ENCODE measurements at places on chromosomes 5 and 9.

DNA sequence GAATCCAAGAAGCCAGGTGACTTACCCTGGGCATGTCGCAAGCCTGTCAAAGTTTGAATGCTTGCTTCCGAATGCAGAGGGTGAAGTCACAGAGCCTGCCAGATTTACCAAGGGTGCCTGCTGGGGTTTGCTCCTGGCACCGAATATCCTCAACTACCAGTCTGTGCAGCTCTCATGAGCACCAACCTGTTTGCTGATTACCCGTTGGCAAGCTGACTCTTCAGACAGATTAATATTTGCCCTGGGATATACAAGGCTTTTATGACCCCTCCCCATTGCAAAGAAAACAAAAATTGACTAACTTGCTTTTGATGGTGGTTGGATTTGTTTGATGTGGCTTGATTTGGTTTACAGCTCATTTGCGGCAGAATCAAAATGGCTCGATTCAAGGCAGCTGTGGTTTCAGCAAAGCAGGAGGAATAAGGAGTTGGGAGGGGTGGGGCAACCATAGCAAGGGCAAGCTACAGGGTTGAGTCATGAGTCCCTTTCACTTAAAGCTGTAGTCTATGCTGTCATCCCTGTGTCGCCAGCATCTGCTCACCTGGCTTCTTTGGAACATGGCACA is 82.3 kb upstream of the AGXT2 start:
- no peak overlapping the region for H3K4me3 ChIP-seq
- DNase-seq, result peak; percentile 75
- peak overlapping the region; percentile 17 for H3K27ac ChIP-seq
- no peaks in the 10 kb centered on the region for H3K36me3 ChIP-seq
- H3K4me1 ChIP-seq, result no peaks in the 10 kb centered on the region

DNA sequence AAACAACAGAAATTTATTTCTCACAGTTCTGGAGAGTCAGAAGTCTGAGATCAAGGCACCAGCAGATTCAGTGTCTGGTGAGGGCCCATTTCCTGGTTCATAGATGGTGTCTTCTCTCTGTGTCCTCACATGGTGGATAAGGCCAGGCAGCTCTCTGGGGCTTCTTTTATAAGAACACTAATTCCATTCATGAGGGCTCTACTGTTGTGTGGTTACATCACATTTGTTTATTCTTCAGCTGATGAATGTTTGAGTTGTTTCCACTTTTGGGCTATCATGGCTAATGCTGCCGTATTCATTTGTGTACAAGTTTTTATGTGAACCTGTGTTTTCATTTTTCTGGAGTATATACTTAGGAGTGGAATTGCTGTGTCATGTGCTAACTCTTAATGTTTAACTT is 35.2 kb downstream of the DDX4 start:
- no peak for DNase-seq
- no peak overlapping the region for H3K27ac ChIP-seq
- no peak overlapping the region for H3K4me3 ChIP-seq
- no peaks in the 10 kb centered on the region for H3K27me3 ChIP-seq

DNA sequence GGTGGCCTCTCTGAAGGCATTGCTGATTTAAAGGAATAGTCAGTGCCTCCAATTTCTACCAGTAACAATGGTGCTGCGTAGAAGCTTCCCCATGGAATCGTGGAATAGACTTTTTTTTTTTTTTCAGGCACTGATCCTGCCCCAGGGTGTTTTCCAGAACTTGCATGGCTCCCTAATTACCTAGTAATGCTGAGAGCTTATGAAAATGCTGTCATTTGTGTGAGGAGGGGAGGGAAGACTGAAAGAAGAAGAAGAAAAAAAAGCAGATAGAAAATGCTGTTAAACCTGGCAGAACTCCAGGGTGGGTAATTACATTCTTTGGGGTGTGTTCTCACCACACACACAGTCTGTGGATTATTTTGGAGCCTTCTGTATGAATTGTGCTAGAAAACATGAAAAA is 4.8 kb upstream of the GRIA1 start:
- H3K27me3 ChIP-seq, result no peaks in the 10 kb centered on the region
- no peak overlapping the region for H3K4me3 ChIP-seq
- DNase-seq, result no peak
- no peaks in the 10 kb centered on the region for H3K4me1 ChIP-seq
- no peaks in the 10 kb centered on the region for H3K36me3 ChIP-seq
- H3K27ac ChIP-seq, result no peak overlapping the region

GRCh38 chr5:31392061-31392460 is 139.8 kb downstream of the DROSHA start:
- H3K27ac ChIP-seq, result no peak overlapping the region
- no peaks in the 10 kb centered on the region for H3K36me3 ChIP-seq
- H3K4me1 ChIP-seq, result no peaks in the 10 kb centered on the region
- H3K27me3 ChIP-seq, result no peaks in the 10 kb centered on the region
- H3K4me3 ChIP-seq, result no peak overlapping the region
